WTC11 (cell line): ENCODE measurements at places on chromosomes 3 and 15.

DNA sequence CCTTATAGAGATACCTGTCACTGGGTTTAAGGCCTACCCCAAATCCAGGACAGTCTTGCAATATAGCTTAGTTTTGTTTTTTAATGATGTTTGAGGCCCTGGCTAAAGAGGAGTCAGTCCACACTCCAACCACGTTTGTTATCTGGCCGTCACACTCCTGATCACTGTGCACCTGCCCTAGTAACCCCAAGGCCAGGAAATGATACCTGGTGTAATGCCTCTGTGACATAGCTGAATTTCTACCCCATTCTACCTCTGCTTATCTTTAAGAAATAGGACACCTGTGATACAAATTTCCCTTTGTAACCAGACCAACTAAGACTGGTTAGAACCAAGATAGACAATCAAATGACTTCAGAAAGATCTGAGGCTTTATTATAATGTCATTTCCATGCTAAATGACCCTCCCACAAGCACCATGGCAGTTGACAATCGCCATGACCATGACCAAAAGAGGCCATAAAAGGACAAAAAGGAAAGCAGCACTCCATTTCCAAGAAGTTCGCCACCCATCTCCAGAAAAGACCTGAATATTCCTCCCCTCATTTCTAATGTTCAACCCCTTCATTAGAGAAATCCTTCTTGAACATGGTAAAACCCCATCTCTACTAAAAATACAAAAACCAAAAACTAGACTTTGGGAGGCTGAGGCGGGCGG is 4.8 kb upstream of the RTP3 start:
- no peak for DNase-seq

- no peak for DNase-seq
These were observed 7.0 kb downstream of the RHCG start for GRCh38 chr15:89489376-89489775.

- DNase-seq, result no peak
These were observed 407.5 kb upstream of the NECTIN3 start for GRCh38 chr3:110664148-110664547.

- no peak for DNase-seq
These were observed 64.2 kb upstream of the TMEM115 start for GRCh38 chr3:50423543-50423942.

GRCh38 chr15:96122077-96123027 is 208.1 kb upstream of the NR2F2 start:
- no peak for DNase-seq

- peak; percentile 93 for DNase-seq
These were observed at the start of gene STRA6 for GRCh38 chr15:74202452-74203401. Gene STRA6, minus strand, starts transcription at chr15:74202787. Its CDS starts 520 bp downstream, at chr15:74202267.

- no peak for DNase-seq
These were observed 646.0 kb upstream of the CFAP20DC start for GRCh38 chr3:59695860-59696259.

DNA sequence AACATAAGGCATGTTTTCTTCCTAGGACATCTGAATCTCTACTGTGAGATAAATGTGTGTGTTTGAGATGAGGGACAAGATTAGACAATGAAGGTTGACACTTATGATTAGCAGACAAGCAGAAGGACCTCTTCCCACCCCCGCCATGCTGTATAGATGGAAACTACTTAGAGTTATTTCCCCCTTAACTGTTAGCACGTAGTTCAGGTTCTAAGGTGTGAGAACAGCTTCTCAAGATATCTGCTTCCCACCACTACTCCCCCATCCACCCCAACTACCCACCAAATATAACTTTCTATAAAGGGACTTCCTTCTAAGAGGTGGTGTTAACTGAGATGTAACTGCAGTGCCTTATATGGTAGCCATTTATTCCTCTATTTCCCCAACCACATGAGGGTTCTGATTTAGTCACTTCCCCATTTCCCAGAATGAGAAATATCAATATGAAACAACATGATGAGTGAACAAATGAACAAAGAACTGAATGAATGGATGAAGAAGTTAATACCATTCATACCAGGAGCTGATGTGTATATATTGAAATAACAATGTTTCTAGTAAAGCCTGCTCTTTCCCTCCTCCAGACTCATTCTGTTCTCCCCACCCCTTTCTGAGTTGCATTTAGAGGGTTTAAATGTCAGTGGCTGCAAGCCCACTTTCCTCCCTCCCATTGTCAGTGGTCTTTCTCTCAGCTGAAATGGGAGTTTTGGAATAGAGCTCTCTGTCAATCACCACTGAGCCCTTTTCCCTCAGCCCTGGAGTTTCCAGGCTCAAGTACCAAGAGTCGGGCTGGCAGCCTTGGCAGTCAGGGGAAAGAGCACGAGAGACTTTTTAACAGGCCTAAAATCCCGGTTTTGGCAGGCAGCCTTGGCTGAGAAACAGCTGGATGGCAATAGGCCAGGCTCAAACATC is 7.7 kb upstream of the RFTN1 start:
- no peak for DNase-seq

DNA sequence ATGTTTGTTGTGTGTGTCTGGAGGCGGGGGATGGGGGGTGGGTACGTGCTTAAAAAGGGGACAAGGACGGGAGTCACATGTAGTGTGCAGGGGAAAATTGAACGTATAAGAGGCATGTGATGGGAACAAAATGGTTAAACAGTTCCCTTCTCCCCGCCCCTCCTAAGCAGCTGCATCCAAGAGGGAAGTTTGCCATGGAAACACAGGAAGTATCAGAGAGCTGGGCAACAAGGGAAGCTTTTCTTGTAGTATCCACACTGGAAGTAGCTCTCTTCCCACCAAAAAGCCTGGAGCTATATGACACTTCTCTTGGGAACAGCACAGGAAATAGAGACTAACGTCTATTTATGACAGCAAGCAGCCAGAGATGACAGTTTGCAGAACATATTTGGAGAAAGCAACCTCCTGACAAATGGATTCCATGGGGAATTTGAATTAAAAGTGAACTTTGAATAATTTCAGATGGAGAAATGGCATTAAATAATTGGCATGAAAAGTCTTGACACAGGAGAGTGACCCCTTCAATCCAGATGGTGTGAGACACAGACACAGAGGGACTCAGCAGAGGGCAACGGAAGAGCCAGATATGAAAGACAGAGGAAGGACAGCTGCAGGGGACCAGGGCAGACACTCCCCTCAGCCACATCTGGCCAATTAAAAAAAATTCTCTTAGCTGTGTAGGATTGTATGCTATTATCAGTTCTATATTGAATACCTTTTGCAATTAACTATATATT is 294.2 kb upstream of the TBL1XR1 start:
- DNase-seq, result no peak
